SW480 (cell line): ENCODE measurements at places on chromosomes 4 and X.
A peak's percentile ranks its signal among the peaks of the same experiment; 100 is the strongest.

- DNase-seq, result peak; percentile 10
Measured at GRCh38 chrX:15600049-15600448, 711 bp downstream of the ACE2 start.

DNA sequence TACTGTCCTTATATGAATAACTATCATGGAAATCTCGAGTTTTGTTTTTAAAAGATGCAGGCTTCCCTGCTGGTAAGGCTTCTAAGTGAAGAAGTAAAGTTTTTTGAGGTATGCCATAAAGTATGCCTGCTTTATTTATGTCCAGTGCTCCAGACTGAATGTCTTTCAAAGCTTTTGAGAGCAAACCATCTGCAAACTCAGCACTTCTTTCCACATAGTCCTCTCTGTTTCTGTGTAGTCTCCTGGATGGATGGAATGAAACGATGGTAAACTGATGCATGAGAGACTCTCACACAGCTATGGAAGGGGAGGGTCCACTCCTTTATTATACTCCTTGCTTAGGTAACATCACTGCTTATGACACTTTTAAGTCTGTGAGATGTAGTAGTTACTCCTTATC, 73.7 kb downstream of the NCAPG start:
- DNase-seq, result no peak

DNA sequence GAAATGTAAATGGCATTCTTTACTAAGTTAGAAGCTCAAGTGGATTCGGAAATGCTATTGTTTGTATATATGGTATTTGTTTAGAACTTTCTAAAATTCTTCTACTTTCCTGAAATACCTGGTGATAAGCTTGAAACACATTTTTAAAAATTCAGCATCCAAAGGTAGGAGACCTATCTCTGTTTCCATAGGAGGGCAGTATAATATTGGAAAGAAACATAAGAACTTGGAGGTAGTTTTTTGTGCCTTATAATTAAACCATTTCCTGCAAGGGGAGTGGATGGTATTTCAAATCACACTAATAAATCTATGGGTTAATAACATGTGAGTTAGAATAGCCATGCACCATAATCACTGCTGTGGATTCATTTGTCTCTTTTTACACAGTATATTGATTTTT, 217.4 kb upstream of the AADAT start:
- DNase-seq, result no peak

DNA sequence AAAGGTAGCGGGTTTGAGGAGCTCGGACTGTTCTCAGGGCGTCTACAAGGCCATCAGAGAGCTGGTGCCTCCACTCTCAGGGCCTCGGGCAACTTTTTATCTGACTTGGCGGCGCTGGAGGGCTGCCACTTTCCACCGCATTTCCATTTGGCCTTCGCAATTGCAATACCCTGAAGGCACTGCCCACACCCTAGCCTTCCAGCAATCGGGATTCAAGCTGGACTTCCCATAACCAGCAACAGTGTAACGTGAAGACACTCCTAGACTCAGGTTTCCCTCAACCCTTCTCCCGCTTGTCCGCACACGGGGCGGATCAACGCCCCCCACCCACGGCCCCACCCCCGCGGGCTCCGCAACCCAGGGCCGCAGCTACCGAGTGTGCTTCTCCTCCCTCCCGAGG, 50.2 kb upstream of the BCOR start:
- DNase-seq, result no peak
